ENCODE measurements at places on chromosomes 7 and 10.

- no peak for DNase-seq
These were observed 2.6 kb downstream of the EXOC4 start for GRCh38 chr7:133255486-133255885.

DNA sequence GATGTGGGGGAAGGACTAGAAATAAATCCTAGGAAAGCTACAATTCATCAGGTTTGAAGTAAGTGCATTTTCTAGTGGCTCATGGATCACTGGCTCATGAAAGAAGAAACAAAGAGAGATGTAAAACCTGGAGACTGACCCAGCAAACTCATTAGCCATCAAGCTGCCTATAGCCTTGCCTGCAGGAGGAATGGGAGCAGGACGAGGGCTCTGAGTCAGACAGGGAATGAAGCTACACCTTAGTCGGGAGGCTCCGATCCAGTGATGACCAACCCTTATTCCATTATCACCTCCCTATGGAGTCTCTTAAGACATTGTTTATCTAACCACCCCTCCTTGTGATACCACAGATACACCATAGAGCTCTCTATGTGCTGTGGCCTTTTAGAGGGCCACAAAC, 112.5 kb upstream of the WDR11 start:
- DNase-seq: no peak

DNA sequence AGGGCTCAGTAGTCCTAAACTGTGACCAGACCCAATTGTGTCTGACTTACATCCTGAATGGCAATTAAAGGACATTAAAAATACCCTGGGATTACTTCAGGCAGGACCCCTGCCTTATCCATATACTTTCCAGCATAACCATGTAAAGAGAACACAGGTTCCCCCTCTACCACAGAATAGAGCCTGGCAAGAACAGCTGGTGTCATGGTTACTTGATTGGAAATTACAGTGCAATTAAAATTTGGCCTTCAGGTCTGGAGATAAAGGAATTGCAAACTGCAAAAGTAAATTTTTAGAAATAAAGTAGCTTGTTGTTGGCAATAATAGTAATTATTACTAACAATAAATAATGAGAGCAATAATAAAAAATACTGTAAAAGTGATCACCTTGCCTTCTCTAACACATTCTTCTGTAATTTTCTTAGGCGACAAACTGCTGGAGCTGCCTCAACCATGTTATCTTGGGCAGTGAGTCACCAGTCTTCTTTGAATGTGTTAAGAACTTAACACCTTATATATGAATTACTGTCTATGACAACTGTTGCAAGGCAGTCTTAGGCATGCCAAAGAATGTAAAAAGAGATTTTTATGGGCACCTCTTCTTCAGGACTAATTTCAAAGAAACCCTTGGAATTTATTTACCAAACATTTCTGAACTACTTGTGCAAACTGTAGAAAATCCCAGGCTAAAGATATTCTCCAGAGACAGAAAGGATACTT, 53.7 kb downstream of the HIBADH start:
- no peak for DNase-seq

- no peak for DNase-seq
These were observed 72.9 kb downstream of the AOAH start for GRCh38 chr7:36651404-36651803.

DNA sequence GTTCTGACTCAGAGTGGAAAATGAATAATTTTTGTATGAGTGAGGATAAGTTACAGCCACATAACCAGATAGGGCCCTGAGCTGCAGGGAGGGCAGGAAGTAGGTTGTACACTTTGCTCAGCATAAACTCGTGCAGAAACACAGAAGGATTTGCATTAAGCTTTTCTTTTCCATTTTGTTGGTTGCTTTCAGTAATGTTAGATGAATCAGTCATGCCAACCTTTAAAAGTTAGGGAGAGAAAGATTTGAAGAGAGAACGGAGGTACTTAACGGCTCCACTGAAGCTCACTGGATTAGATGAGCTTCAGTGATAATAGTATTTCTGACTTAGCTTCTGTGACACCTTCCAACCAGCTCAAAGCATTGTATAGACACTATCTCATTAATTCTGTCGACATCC, 348.1 kb downstream of the GATA3 start:
- no peak for DNase-seq

DNA sequence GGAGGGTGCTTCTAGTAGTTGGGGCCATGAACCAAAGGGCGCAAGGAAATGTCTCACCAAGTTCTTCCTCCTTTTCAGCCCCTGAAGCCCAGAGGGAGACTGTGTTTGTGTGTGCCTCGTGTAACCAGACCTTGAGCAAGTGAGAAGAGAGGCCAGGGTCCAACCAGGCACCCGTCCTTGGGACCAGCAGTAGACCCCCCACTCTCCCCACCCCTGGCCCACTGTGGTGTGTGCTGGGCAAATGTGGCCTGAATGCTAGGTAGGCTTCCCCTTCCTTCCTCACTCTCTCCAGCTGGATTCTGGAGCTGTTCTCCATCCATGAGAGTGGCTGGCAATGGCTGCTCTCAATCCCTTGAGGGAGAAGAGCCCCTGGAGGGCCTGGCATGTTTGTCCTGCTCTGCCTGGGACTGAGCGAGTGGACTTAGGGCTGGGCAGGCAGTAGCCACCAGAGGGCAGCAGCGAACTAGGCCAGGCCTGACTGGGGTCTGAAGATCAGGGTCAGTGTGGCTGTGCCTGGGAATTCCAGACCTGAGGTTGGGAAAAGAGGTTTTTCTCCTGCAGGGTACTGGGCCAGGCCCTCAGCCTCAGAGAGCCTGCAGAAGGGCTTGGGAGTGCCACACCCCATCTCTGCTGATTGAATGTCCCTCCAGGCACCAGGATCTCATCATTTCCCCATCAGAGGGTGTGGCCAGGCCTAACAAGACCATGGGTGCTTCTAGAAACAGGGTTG, 12.5 kb downstream of the SFRP5 start:
- DNase-seq: no peak

Data from stimulated activated CD8-positive, alpha-beta memory T cell treated with anti-CD3 and anti-CD28 coated beads, Interleukin-12 subunit alpha, Interleukin-12 subunit beta, amount 100 ng/mL, for 1 hour (primary cell).